ENCODE measurements at places on chromosomes 6 and 20. TPM values are rescaled to one million over a fixed set of nuclear protein-coding genes. Genes with fewer than 3 reads are reported as not detected.

SCUBE3 gene
- total RNA-seq = 96.6 TPM

TGM2 gene
- total RNA-seq = 7.1 TPM

C6orf118 gene
- not detected for total RNA-seq

- no peak overlapping the region for H3K4me3 ChIP-seq
- DNase-seq = no peak
- no peak overlapping the region for H3K27ac ChIP-seq
- H3K27me3 ChIP-seq = no peaks in the 10 kb centered on the region
- H3K4me1 ChIP-seq = peaks cover 11% of the 10 kb centered on the region
- H3K36me3 ChIP-seq = no peaks in the 10 kb centered on the region
Observed at GRCh38 chr6:15062516-15063252, 183.2 kb upstream of the JARID2 start.

GRCh38 chr6:106490436-106490835 is 129.9 kb downstream of the CRYBG1 start:
- no peak overlapping the region for H3K27ac ChIP-seq
- DNase-seq = no peak
- H3K4me3 ChIP-seq = no peak overlapping the region
- H3K36me3 ChIP-seq = no peaks in the 10 kb centered on the region
- peaks cover 32% of the 10 kb centered on the region for H3K4me1 ChIP-seq

GRCh38 chr6:32854376-32855178 is 585 bp downstream of the PSMB9 start:
- H3K36me3 ChIP-seq = peaks cover 11% of the 10 kb centered on the region
- DNase-seq = no peak
- peak overlapping the region; percentile 95 for H3K4me3 ChIP-seq
- peaks cover 24% of the 10 kb centered on the region for H3K4me1 ChIP-seq

TBC1D22B gene
- 10.9 TPM for total RNA-seq

DNA sequence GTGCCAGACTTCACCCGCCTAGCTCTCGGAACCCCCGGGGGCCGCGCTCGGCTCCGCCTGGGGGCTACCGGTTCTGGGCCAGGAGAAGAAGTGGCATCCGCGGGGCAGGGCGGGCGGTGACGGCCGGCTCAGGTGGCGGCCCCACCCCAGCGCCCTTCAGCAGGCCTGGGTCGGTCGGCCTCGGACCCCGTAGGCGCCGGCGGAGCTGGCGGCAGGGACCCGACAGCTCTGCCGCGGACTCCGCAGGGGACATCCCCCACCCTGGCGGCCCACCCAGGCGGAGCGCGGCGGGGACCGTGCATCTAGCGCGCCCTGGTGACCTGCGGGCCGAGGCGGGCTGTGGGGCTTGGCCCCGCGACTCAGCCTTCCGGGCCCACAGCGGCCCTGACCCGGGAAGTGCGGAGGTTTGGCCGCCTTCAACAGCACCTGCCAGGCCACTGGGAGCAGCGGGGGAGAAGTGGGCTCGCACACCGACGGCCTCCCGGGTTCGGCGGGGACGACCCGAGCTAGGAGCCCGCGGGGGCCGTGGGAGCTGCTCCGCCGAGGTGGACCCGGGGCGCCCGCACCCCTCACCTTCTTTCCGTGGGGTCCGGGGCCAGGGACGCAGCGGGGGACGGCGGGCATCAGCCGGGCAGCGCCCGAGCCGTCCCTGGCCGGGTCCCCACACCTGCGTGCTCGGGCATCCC is 87.1 kb downstream of the TMEM242 start:
- H3K27me3 ChIP-seq = peaks cover 7% of the 10 kb centered on the region
- no peak for DNase-seq
- H3K27ac ChIP-seq = no peak overlapping the region
- peaks cover 15% of the 10 kb centered on the region for H3K4me1 ChIP-seq
- peak overlapping the region; percentile 77 for H3K4me3 ChIP-seq

GRCh38 chr6:27836783-27837624 is 75.2 kb downstream of the OR2B2 start:
- H3K36me3 ChIP-seq = peaks cover 6% of the 10 kb centered on the region
- no peak overlapping the region for H3K27ac ChIP-seq
- H3K4me3 ChIP-seq = no peak overlapping the region
- no peak for DNase-seq

TCF15 gene
- 0.28 TPM for total RNA-seq

LBP gene
- total RNA-seq = not detected

- peaks cover 3% of the 10 kb centered on the region for H3K36me3 ChIP-seq
- H3K27me3 ChIP-seq = no peaks in the 10 kb centered on the region
- peaks cover 4% of the 10 kb centered on the region for H3K4me1 ChIP-seq
- no peak overlapping the region for H3K4me3 ChIP-seq
- DNase-seq = no peak
Observed at GRCh38 chr20:17904027-17904426, 64.6 kb downstream of the SNX5 start.

GRCh38 chr6:31351401-31352309 is 5.3 kb downstream of the HLA-B start:
- no peak for DNase-seq
- peaks cover 15% of the 10 kb centered on the region for H3K36me3 ChIP-seq
- no peak overlapping the region for H3K27ac ChIP-seq
- H3K27me3 ChIP-seq = peaks cover 60% of the 10 kb centered on the region

GRCh38 chr6:72080260-72080941 is 194.1 kb downstream of the RIMS1 start:
- H3K4me3 ChIP-seq = no peak overlapping the region
- H3K27ac ChIP-seq = no peak overlapping the region
- H3K4me1 ChIP-seq = no peaks in the 10 kb centered on the region
- H3K27me3 ChIP-seq = peaks cover 44% of the 10 kb centered on the region
- no peaks in the 10 kb centered on the region for H3K36me3 ChIP-seq

GRCh38 chr20:32474009-32474716 is 111.0 kb downstream of the NOL4L start:
- H3K27ac ChIP-seq = peak overlapping the region; percentile 95
- H3K36me3 ChIP-seq = peaks cover 4% of the 10 kb centered on the region
- DNase-seq = peak; percentile 76
- peaks cover 79% of the 10 kb centered on the region for H3K4me1 ChIP-seq
- H3K4me3 ChIP-seq = peak overlapping the region; percentile 68
- H3K27me3 ChIP-seq = no peaks in the 10 kb centered on the region

DSE gene
- 71.9 TPM for total RNA-seq

GRCh38 chr20:53883098-53883911 is 187.1 kb downstream of the BCAS1 start:
- DNase-seq = no peak
- H3K36me3 ChIP-seq = no peaks in the 10 kb centered on the region
- H3K4me1 ChIP-seq = no peaks in the 10 kb centered on the region
- H3K27ac ChIP-seq = no peak overlapping the region
- H3K4me3 ChIP-seq = no peak overlapping the region
- no peaks in the 10 kb centered on the region for H3K27me3 ChIP-seq

- no peak overlapping the region for H3K27ac ChIP-seq
- H3K4me1 ChIP-seq = no peaks in the 10 kb centered on the region
- H3K27me3 ChIP-seq = no peaks in the 10 kb centered on the region
- no peak overlapping the region for H3K4me3 ChIP-seq
Observed at GRCh38 chr20:4195499-4195898, 180.1 kb upstream of the RNF24 start.

CLPSL1 gene
- not detected for total RNA-seq

ROS1 gene
- total RNA-seq = not detected

DNA sequence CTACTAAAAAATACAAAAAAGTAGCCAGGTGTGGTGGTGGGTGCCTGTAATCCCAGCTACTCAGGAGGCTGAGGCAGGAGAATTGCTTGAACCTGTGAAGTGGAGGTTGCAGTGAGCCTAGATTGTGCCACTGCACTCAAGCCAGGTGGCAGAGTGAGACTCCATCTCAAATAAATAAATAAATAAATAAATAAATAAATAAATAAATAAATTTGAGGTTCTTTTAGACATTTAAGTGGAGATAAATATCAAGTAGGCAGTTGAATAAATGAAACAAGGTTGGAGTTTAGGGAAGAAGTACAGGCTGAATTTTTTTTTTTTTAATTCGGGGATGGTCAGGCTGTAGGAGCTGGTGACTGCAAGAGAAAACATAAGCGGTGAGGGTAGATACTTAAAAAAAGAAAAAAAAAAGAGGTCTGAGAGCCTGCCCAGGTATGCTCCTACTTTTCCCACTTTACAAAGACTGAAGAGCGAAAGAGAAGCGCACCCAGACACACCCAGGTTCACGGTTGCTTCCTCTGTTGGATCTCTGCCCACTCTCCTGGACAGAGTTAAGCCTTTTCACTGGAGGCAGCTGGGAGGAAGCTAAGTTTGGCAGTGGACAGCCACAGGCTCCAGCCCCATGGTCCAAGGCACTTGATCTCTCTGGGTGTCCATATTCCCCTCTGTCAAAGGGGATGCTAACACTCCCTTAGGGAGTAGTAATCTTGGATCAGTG is 100.9 kb upstream of the PRDM1 start:
- H3K4me1 ChIP-seq = peaks cover 16% of the 10 kb centered on the region
- H3K36me3 ChIP-seq = peaks cover 9% of the 10 kb centered on the region
- peak overlapping the region; percentile 57 for H3K4me3 ChIP-seq
- no peak for DNase-seq
- no peak overlapping the region for H3K27ac ChIP-seq
- peaks cover 71% of the 10 kb centered on the region for H3K27me3 ChIP-seq

GRCh38 chr6:106318851-106319250 is 6.7 kb downstream of the ATG5 start:
- peaks cover 23% of the 10 kb centered on the region for H3K4me1 ChIP-seq
- no peaks in the 10 kb centered on the region for H3K27me3 ChIP-seq
- no peak overlapping the region for H3K27ac ChIP-seq
- peaks cover 6% of the 10 kb centered on the region for H3K36me3 ChIP-seq
- no peak for DNase-seq

PLEKHG1 gene
- total RNA-seq = 1.8 TPM

DNA sequence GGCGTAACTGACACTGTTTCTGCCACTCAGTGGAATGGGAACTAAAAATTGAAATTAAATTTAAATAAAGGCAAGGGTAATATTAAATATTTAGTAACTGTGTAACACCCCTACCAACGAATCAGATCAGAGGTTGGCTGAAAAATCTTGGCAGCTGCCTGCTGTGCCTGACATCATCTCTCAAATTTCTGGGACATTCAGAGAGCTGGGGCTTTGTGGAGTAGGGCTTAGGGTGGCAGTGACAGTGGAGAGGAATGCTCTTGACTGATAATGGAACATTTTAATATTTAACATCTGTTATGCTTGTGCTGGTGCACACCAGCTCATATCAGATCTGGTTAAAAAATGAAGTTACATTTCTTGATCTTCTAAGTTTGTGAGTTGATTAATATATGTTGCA is 62.2 kb downstream of the RFPL4B start:
- H3K27ac ChIP-seq = no peak overlapping the region
- no peaks in the 10 kb centered on the region for H3K27me3 ChIP-seq
- peaks cover 7% of the 10 kb centered on the region for H3K4me1 ChIP-seq
- DNase-seq = no peak
- H3K4me3 ChIP-seq = no peak overlapping the region

- no peak overlapping the region for H3K4me3 ChIP-seq
- H3K27ac ChIP-seq = no peak overlapping the region
- no peaks in the 10 kb centered on the region for H3K36me3 ChIP-seq
- H3K27me3 ChIP-seq = no peaks in the 10 kb centered on the region
- DNase-seq = no peak
- no peaks in the 10 kb centered on the region for H3K4me1 ChIP-seq
Observed at GRCh38 chr6:49806145-49806544, 19.1 kb upstream of the PGK2 start.

DNA sequence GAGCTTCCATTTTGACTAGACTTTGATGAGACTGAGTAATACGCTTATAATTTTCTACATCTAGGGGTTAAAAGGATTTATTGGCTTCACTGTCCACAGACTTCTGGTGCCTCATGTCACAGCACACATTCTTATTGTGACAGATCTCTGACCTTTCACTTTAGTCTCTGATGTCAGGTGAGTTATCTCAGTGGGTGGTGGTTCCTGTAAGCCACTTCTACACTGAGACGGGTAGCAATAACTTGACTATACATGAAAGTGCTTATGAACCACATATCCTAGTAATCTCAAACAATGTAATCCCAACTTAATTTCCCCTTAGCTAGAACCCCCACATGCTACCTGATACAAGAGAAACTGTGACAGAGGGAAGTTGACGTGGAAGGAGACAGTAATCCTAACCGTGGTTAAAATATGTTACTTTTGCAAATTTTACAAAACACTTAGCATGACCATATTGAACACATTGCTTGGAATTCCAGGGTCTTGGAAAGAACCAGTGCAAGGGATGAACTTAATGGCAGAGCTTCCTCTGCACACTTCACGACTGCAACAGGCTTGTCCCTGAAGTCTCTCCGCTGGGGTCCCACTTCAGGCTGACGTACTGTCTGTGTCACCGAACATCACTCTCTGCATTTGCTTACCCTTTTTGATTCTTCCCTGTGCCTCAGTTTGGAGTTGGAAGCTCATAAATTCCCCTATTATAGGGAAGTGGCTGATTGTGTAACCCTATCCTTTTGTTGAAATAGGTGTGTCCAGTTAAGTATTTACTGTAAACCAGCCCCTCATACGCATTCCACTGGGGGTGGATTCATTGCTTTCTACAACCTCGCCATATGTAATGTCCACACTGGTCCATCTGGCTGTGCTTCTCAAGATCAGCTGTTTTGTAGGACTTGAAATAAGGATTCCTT is 6.4 kb upstream of the TRIM40 start:
- H3K27ac ChIP-seq = no peak overlapping the region
- H3K27me3 ChIP-seq = peaks cover 61% of the 10 kb centered on the region
- no peak for DNase-seq
